Breast epithelium (tissue), 4 donors: ENCODE measurements at places on chromosomes 3 and 15. TPM values are rescaled to one million over a fixed set of nuclear protein-coding genes. Genes with fewer than 3 reads are reported as not detected.

The IL17RC gene
- total RNA-seq: 119 TPM

DNA sequence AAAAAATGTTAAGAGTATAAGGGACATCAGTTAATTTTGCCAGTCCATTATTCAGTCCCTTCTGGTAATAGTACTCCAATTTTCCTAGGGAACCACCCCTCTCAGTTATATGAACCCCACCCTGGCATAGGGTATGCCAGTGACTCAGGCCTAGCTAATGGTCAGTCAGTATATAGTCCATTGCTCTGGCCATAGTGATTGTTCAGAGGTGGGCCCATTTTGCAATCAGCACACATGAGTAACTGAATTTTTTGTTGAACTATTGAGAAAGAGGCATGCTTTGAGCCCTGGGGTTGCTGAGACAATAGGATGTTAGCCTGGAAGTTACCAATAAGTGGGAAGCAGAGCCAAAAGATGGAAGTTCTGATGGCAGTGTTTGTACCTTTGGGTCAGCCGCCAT lies 4.1 kb downstream of the LRCH3 start:
- H3K27me3 ChIP-seq: no peaks in the 10 kb centered on the region
- no peak overlapping the region for H3K27ac ChIP-seq
- no peaks in the 10 kb centered on the region for H3K4me1 ChIP-seq
- DNase-seq: no peak
- no peaks in the 10 kb centered on the region for H3K36me3 ChIP-seq

DNA sequence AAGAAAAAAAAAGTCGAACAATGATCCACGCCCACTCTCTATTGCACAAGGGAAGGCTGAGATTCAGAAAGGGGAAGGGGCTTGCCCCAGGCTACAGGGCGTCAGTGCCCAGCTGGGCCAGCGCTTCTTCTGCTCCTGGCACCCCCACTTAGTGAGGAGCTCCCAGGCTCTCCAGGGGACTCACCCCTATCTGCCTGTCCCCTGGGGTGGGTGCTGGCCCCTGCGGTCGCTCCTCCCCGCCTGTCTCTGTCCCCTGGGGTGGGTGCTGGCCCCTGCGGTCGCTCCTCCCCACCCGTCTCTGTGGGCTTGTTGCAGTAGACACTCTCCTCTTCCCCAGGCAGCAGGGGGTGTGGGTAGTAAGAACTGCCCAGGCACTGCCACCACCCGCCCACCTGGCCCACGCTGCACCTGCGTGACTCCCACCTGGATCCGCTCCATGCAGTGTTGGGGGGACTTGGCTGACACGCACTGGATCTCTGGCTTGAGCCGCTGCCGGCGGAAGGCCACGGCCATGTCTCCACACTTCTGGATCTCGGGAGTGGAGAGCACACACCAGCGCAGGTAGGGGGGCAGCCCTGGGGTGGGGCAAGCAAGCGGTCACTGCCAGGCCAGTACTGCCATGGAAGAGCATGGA lies 14.6 kb downstream of the MELTF start:
- no peak overlapping the region for H3K4me3 ChIP-seq
- H3K36me3 ChIP-seq: no peaks in the 10 kb centered on the region
- DNase-seq: no peak
- no peaks in the 10 kb centered on the region for H3K4me1 ChIP-seq

The OSTN gene
- total RNA-seq: not detected

DNA sequence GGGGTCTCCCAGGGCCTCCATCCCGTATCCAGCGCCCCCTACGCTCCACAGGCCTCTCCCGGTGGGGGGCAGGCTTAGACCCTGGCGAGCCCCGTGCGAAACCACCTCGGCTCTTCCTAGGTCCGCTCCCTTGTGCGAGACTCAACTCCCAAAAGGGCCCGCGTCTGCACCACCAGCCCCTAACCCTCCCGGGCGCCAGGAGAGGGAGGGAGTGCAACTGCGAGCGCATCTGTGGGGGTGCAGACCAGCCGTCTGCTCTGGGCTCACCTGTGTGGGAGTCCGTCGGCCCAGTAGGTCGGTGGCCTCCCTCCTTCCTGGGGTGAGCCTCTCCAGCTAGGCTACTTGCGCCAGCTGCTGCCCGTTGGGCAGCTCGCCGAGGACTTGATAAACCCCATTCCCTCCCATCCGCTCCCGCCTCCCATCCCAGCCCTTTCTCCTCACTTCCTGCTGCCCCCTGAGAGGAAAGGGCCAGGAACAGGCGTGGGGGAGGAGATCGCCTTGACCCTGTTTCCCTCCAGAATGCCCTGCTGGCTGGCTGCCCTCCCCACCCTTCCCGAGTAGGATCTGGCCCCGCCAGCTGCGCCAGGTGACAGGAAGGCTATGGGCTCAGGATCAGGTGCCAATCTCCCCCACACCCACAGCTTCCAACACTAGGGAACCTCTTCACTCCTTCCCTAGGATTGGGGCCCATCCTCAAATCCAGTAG lies at the start of gene HYAL2:
Gene HYAL2 (minus strand): TSS at position 360 of the 706 bp plus-strand sequence. CDS start 2,256 bp downstream, outside the sequence.
- H3K27me3 ChIP-seq: no peaks in the 10 kb centered on the region
- no peaks in the 10 kb centered on the region for H3K36me3 ChIP-seq
- no peak for DNase-seq
- H3K4me1 ChIP-seq: peaks cover 18% of the 10 kb centered on the region
- peak within 1 kb of the TSS; percentile 94 for H3K27ac ChIP-seq
- H3K4me3 ChIP-seq: peak within 1 kb of the TSS; percentile 54
